ENCODE measurements at places on chromosomes 1 and 21.

- DNase-seq, result no peak
Measured at GRCh38 chr1:206517784-206518183, 10.5 kb downstream of the RASSF5 start.

GRCh38 chr1:205914155-205914507 is 29.1 kb downstream of the SLC26A9 start:
- DNase-seq, result no peak

- DNase-seq, result no peak
Measured at GRCh38 chr21:42601656-42602055, 51.8 kb upstream of the PDE9A start.

DNA sequence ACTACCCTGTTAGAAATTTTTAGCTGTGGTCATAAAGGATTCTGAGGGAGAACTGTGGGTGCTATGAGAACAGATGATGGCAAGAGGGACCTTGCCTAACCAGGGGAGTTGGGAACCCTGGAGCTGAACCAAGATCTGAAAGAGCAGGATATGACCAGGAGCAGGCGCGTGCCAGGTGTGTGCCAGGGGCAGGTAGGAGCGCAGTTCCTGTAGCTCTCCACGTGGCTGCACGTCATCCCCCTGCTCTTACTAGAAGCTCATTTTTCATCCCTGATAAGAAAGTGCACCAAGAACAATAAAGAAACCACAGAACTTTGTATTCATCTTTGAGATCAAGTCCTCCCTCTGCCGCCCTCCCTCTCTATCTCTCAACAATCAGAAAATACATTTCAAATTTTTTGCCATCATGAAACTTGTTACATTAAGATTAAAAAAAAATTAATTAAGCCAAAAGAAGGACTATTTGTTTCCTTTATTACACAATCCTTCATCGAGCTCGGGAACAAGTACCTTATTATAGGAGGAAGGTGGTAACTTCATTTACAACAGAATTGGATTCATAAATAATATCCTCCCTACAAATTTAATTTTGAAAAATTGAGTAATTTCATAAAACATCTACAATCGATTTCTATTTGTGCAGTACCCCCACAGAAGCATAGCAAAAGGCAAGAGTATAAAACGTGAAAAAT is 78.5 kb downstream of the SLC35F3 start:
- no peak for DNase-seq

DNA sequence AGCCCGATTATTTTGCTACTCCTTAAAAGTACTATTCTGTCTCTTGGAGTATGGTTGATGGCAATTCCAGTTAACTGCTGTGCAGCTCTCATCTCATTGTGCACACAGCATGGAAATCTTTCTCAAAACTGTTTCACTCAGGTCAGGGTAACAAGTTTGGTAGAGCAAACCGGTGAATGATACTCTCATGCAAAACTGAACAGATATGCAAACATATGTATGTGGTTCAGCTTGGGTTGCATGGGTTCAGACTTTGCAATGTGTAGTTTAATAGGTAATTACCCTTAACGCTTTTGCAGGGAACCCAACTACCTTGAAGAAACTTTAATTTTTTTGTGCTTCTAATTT is 2.2 kb downstream of the GADD45A start:
- no peak for DNase-seq

DNA sequence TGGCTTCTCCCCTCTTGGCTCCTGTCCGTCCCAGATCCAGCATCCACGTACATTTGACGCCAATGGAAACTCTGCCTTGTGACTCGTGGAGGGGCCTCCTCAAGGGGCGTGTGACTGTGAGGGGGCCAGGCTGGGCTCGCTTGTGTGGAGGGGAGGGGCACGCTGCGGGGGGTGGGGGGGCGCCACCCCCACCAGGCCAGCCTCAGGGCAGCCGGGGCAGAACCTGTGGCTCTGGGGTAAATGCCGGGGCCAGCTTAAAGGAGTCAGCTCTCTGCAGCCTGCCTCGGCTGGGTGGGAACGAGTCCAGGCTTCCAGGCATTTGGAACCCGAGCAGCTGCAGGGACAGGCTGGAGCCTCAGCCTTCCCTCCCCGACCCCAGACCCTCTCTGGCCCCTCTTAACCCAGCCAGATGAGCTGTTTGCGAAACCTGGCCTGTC is 94.1 kb downstream of the SIK1 start:
- no peak for DNase-seq

DNA sequence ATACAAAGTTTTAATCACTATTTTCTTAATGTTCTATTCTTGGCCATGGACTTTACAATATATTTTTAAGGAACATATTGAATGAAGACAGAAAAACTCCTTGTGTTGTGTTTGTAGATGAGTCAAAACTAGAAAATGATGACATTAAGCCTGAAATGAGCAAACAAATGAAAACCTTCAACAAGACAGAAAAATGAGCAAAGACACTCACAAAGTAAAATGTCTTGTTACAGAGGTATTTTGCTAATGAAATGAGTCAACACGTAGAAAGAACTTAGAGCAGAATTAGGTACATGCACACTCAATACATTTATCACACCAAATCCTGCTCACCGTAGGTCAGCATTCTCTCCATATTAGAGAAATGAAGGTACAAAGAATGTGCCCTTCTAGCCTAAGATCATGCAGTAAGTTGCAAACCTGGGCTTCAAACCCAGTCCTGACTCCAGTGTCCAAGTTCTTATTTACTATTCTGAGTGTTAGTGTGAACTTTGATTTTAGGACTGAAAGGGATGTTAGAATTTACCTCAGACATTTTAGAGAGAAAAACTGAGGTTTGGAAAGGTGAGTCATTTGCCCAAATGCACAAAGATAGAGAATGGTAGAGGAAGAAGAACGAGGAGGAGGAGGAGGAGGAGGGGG is 133.9 kb upstream of the SGIP1 start:
- no peak for DNase-seq

DNA sequence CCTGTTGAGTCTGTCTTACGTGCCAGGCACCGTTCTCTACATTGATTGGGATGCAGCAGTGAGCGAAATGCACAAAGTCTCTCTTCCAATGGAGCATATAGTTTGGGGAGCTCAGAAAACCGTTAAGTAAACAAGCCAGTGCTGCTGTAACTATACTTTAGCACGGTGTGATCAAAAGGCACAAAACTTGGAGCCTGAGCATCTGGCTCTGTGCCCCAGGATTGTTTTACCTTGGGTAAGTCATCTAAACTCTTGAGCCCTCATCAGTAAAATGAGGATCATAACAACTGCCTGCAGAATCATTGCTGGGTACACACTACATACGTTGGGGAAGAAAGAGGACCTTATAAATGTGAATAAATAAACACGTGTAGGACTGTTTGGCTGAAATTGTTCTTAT is 1.8 kb downstream of the HHIPL2 start:
- no peak for DNase-seq

DNA sequence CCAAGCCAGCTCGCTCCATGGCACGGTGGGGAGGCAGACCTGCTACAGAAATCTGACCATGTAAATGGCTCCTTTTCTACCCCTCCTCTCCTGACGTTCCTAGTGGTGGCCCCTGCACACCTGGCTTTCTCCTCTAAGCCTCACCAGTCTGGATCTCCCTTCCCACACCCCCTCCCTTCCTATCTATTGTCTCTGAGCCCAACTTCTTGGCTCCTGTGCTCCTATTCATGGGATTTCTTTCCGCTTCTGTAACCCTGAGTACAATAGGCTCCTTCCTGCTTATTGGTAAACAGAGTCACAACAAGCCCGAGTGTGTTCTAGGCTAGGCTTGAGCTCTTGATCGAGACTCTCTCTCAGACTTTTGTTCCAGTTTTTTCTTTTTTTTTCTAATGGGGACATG is 17.6 kb downstream of the OPTC start:
- no peak for DNase-seq

DNA sequence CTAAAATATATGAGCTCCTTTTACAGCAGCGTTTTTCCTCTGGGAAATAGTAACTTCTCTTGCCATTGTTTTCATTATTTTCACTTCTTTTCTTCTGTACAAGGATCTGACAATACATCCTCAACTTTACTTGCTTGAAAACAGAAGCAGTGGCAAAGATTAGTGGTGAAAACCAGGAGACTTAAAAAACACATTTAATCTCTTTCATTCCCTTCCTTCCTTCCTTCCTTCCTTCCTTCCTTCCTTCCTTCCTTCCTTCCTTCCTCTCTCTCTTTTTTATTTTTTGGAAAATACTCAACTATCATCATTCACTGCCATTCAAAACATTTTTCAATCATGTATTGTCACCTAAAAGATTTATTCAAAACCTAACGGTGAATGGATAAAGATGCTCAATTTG is 1411.4 kb downstream of the NCAM2 start:
- DNase-seq, result no peak

DNA sequence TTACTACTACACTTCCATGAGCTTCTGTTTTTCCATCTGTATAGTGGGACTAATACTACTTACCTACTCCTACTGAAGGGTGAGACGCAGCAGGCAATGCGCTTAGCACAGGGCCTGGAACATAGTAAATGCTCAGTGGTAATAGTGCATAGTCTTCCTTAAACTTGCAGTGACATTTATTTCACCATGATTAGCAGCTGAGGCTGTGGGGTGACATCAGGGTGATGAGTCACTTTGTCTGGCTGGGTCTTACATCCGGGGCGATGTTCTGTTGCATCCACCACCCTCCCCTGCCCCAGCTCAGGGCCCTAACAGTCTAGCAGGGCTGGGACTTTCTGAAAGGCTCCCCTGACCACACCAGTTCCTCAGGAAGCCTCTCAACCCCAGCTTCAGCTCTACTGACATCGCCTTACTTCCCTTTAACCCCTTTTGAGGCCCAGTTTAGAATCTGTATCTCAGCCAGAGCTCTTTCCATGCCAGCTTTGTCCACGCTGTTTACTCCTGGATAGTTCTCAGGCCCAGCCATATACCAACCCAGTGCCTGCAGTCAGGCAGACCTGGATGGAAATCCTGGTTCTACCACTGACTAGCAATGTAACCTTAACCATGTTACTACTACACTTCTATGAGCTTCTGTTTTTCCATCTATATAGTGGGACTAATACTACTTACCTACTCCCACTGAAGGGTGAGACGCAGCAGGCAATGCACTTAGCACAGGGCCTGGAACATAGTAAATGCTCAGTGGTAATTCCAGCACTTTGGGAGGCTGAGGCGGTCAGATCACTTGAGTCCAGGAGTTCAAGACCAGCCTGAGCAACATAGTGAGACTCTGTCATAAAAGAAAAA is 66.3 kb downstream of the CD58 start:
- DNase-seq, result no peak

GRCh38 chr1:44571712-44572571 is 102.3 kb downstream of the TMEM53 start:
- no peak for DNase-seq

DNA sequence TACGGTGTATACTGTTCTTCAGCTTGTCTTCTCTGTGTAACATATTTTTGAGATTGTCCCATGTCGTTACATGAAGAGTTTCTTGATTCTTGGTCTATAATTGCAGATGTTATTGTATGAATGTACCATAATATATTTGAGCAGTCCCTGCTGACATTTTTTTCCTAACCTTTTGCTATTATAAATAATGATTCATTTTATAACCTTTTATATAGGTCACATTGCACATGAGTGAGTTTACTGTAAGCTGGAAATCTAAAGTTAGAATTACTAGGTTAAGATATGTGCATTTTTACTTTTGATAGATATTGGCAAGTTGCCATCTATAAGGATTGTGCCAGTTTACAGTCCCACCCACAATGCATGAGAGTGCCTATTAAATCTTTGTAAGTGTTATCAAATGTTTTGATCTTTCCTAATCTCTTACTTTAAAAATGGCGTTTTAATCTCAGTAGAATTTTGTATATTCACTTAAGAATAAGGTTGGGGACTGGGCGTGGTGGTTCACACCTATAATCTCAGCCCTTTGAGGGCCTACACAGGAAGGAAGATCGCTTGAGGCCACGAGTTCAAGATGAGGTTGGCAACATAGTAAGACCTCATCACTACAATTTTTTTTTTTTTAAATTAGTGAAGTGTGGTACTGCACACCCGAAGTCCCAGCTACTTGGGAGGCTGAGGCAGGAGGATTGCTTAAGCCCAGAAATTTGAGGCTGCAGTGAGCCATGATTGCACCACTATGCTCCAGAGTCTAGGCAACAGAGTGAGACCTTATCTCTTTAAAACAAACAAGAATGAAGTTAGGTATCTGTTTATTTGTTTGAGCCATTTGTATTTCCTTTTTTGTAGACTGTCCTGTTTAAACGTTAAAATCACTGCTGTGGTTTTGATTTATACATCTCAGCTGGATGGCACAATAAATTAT is 36.5 kb downstream of the ZMYM1 start:
- no peak for DNase-seq

- DNase-seq, result no peak
Measured at GRCh38 chr1:67956116-67956515, 94.3 kb downstream of the DIRAS3 start.

- no peak for DNase-seq
Measured at GRCh38 chr1:207849646-207850045, 61.3 kb downstream of the CD34 start.

DNA sequence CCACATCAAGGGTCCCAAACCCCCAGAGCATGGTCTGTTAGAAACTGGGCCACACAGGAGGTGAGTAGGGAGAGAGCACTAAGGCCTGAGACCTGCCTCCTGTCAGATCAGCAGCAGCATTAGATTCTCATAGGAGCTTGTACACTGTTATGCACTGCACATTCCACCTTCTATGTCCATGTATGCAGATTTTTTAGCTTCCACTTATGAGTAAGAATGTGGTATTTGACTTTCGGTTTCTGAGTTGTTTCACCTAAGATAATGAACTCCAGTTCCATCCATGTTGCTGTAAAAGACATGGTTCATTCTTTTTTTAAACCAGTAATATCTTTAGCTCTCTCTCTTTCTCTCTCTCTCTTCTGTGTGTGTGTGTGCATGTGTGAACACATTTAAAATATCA is 663 bp upstream of the GBP6 start:
- no peak for DNase-seq

DNA sequence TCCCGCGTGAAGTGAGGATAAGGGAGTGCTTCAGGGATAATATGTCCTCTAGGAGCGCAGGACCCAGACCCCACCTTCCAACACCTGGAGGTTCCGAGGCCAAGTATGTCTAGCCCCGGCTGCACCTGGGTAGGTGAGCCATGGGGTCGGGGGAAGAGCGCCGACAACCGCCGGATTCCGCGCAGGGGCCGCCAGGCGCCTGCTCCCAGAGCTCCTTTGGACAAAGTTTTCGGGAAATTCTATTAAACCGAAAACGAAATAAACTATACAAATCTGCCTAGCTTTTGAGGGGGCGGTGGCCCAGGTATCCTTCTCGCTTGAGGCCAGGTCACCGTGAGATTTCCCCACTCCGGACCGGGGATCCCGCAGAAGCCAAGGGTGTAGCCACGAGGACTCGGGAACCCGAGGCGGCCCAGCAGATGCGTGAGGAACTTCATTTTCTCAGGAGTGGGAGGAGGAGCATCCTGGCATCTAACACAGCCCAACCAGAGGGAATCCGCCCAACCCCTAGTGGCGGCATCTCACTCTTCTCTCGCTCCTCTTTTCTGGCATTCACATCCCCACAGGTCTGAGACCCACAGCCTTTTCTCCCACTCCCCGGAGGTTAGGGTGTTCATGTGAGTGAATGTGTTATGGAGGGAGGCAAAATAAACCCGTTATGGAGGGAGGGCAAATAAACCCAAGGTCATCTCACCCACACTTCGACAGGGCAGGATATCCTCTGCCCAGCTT is 2.3 kb upstream of the DMRTA2 start:
- no peak for DNase-seq

Measured in hippocampal formation (tissue), 2 donors.